ENCODE measurements at places on chromosomes 6 and 20.
A peak's percentile ranks its signal among the peaks of the same experiment; 100 is the strongest.

DNA sequence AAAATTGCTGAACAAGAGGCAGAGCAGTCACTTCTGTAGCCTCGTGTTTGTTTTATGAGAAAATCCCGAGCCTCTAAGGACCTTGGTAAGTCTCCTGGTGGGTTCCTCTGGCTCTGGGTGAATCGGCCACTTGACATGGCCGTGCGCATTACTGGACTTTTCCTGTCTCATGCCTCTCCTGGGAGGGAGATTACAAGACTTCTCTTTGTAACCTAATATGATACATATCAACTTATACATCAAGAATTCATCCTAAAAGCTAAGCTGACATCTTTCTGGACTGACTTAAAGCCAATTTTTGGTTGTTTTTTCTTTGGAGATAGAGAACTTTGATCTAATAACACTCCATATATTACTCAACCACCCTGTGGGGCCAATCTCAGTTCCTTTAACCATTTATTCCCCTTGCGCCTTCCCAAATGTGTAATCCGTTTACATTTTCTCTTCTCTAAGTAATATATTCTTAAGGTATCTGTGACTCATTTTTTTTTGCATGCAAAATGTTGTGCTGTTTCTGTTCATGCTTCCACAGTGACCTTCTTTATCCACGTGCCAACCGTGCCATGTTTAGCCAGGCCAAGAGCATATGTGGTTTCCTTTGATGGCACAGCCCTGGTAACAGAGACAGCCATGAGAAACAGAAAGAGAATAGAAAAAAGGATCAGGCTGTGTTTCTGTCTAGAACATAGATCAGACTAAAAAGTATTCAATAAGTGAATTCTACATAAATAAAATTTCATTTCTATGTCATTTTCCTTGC lies 47.5 kb upstream of the JAG1 start:
- no peak for DNase-seq

DNA sequence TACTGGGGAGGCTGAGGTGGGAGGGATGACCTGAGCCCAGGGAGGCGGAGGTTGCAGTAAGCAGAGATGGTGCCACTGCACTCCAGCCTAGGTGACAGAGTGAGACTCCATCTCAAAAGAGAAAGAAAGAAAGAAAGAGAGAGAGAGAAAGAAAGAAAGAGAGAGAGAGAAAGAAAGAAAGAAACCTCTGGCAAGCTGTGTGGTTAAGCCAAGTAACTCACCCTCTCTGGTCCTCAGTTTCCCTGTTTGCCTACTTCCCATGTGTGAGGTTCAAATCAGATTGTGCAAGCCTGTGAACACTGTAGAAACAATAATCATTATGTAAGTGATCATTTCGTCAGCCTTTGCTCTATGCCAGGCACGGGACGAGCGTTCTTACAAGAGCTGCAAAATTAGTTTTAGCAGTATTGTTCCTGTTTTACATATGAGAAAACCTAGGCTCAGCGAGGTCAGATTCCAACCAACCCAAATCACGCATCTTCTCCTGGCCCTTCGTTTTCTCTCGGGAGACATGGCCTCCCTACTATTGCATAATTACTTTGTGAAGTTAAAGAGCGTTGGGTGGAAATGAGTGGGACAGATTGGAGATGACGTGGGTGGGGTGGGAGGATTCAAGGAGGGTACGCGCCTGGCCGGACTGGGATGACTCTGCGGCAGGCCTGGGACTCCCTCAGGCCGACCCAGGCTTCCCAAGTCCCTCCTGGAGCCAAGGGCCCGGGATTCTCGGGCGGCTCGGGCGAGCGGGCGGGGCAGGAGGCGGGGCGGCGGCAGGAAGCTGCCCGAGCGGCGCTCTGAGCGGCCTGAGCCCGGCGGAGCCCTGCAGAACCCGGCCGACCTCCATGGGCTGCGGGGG lies at the start of gene SNX21:
TSS of gene SNX21 (plus strand) at position 770 of the 853 bp plus-strand sequence. CDS start 121 bp downstream, outside the sequence.
- peak; percentile 89 for DNase-seq

DNA sequence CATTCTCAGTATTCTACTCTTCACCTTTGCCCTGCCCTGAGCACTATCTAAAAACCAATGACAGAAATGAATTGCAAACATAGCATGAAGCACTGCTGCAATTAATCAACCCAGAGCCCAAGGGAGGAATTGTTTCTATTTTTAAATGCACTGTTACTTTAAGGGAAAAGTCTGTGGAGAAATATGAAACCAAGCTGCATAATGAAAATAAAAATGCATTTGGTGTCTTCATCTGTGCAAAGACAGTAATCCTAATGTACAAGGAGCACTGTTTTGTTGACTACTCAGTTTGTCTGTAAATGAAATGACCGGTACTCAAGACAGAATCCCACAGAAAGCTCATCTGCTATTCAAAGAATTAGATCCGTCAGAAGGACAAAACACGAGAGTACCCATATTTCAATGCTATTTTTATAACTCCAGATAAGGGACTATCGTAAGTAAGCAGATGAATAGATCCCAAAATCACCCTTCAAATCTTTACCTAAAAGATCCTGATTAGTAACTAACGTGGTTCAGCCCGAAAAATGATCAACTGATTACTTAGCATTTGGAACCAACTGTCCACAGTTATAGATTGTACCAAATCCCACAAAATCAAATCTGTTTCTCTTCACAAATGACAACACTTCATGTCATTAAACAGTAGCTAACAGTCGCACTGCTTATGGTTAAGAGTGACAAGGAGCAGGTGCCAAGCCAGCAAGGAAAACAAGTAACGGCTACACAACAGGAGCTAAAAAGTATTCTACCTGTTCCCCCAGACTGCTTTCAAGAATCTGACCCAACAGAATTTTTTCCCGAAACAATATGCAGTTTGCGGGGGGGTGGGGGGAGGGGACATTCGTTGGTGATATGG lies 2.4 kb downstream of the KIF13A start:
- DNase-seq, result no peak

GRCh38 chr20:19519466-19519865 lies 238.6 kb upstream of the RIN2 start:
- no peak for DNase-seq

GRCh38 chr6:167933847-167934246 lies 63.6 kb upstream of the KIF25 start:
- no peak for DNase-seq

- no peak for DNase-seq
Measured at GRCh38 chr20:12695937-12696336, 312.8 kb upstream of the SPTLC3 start.

DNA sequence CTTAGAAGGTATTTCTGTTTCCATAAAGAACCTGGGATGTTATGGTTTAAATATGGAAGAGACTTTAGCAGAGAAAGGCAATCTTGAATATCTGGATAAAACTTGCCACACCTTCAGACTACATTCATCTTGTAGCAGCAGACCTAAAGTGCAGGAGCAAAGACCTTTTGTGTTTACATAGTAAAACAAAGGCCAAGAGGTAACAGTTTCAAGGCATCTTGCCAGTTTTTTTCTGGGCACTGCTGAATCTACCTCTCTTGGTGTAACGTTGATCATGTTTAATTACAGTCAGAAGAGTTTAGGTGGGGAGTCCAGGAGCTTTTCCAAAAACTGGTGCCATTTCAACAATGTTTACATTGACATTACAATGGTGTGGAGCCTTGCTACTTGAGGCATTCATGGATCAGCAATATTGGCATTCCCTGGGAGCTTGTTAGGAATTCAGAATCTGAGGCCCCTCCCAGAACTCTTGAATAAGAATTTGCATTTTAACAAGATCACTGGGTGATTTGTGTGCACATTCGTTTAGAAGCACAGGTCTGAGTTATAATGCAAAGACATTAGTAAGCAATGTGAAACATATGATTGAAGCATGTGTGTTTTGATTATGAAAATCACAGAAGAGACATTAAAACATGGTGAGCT lies 94.5 kb downstream of the F13A1 start:
- no peak for DNase-seq

- DNase-seq, result no peak
Measured at GRCh38 chr20:13219327-13220193, 1.5 kb upstream of the ISM1 start.

DNA sequence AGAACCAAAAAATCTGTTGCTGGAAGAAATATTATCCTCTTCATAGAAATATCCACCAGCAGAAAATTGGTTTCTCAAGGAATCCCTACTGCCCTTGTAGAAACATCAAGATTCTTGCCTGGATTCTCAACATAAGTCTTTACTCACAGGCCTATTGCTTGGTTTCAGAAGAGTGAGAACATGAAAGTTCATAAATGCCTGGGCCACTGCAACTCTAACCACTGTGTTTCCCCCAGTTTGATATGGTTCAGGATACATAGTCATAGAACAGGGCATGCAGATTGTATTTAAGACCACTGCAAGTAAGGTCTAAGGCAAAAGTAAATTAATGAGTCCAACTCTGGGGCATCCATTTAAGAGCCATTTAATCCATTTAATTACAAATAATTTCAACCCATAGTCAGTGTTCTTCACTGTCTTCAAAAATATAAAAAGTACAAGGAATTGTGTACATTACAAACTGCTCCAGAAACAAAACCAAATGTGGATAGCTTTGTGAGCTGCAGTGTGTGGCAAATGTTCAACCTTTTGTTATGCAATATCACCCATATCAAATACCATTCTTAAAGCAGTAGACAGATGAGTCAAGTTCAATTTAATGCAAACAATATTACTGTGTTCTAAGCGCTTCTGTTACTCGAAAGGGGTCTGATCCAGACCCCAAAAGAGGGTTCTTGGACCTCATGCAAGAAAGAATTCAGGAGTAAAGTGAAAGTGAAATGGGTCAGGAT lies 83.3 kb downstream of the OPRM1 start:
- no peak for DNase-seq

DNA sequence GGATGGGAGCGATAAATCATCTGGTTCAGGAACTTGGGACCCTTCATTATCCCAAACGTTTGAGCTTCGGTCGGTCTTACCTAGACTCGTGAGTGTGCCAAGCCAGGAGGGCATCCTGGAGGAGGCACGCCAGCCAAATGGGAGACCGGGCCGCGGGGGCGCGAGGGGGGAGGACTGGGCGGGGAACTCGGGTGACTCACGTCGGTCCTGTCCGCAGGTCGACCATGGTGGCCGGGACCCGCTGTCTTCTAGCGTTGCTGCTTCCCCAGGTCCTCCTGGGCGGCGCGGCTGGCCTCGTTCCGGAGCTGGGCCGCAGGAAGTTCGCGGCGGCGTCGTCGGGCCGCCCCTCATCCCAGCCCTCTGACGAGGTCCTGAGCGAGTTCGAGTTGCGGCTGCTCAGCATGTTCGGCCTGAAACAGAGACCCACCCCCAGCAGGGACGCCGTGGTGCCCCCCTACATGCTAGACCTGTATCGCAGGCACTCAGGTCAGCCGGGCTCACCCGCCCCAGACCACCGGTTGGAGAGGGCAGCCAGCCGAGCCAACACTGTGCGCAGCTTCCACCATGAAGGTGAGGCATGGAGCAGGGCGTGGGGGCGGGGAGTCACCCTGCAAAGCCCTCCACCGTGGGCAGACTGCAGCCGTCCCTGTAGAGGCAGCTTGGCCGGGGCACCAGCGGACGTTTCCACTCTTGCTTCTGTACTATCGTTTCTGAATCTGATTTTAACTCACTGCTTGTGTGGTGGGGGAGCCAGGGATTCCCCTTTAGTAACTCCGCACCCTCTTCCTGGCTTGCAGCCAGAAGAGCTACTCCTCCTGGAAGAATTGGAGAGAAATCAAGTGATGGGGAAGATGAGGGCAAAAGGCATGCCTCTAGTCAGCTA lies 2.7 kb downstream of the BMP2 start:
- DNase-seq, result no peak

DNA sequence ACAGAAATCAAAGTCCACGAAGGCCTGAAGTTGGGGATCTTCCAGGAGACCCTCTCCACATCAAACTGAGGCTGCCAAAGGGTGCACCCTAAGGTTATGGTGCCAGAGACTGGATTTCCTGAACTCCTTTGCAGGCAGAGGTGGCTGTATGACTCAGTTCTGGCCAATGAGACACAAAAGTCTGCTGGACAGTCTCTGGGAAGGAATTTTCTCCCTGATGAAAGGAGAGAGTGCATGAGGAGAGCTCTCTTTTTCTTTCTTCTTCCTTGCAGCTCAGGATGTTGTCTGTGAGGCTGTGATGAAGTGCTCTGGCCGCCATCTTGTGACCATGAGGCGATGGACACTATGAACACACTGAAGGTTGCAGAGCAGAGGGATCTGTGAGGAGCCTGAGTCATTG lies 85.2 kb downstream of the MDGA1 start:
- no peak for DNase-seq

GRCh38 chr6:67683960-67684359 lies 951.1 kb upstream of the ADGRB3 start:
- no peak for DNase-seq

DNA sequence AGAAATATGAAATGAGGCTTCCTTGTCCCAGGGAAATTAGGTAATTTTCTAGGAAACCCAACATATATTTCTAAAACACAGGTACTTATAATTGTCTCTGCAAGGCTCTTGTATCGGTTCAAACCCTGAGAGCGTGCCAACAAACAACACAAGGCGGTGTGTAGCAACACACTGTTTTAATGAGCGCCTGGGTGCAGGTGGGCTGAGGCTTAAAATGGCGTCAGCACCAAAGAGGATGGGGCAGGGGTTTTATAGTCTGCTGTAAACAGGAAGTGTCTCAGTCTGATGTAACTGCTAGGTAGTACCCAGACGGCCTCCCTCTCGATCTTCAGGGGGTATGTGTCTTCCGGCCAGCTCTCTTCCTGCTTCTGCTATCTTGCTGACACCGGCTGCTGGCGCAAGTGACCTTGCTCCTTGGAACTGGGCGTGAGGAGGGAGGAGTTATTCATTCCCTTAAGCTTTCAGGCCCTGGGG lies 69.7 kb downstream of the EPB41L2 start:
- DNase-seq, result no peak

DNA sequence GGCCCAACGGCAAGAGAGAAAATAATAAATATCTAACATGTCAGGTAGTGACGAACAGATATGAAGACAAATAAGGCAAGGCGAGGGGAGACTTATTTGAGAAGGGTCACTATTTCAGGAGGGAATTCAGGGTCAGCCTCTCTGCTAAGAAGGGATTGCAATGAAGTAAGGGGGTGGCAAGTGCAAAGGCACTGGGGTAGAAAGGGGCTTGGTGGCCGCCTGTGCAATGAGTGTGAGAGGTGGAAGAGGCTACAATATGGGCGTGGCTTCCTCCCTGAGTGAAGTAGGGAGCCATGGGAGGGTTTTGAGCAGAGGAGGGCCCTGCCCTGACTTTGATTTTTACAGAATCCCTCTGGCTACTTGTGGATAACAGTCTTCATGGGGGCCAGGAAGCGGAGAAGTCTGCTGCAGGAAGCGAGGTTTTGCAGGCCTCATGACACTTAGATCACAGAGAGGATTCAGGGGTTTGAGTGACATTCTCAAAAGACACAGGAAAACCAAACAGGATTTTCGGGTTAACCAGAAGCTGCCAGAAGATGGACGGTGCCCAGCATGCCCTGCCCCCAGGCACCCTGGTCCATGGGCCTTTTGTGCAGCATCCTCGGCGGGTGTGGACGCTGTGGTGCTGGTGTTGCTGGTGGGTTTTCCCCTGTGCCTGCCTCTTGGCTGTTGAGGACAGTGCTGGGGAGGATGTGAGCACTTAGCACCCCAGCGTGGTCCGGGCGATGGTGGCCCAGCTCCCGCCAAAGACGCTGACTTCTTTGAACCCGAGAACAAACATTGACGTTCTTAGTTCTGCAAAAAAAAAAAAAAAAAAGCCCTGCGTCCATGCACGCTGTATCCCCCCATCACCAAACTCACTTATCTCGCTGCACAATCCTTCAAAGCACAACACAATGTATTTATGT lies 124.2 kb upstream of the PTPN1 start:
- no peak for DNase-seq

GRCh38 chr20:10134176-10134575 lies 84.5 kb upstream of the SNAP25 start:
- no peak for DNase-seq

All from GM04503 (cell line).